ENCODE measurements at places on chromosomes 7 and 10. TPM values are rescaled to one million over a fixed set of nuclear protein-coding genes. Genes with fewer than 3 reads are reported as not detected.

NANOS1 gene
- total RNA-seq, result 1.5 TPM

TRAPPC14 gene
- 4.8 TPM for total RNA-seq

GHRHR gene
- total RNA-seq, result not detected

FBXL13 gene
- 2.0 TPM for total RNA-seq

ASCC1 gene
- total RNA-seq, result 27.3 TPM

AKR1C8 gene
- not detected for total RNA-seq

ZPBP gene
- total RNA-seq, result not detected

DNA2 gene
- total RNA-seq, result 2.8 TPM

MACC1 gene
- total RNA-seq, result 0.50 TPM

PRKAG2 gene
- total RNA-seq, result 14.3 TPM

RAPGEF5 gene
- 35.8 TPM for total RNA-seq

PRPS1L1 gene
- total RNA-seq, result not detected

PLOD3 gene
- 164 TPM for total RNA-seq

ZNF438 gene
- total RNA-seq, result 3.1 TPM

ZNF282 gene
- total RNA-seq, result 31.5 TPM

GOLGA7B gene
- 0.03 TPM for total RNA-seq

ITPRID1 gene
- total RNA-seq, result not detected

PRSS37 gene
- total RNA-seq, result not detected

TAS2R41 gene
- not detected for total RNA-seq

PPP1R17 gene
- total RNA-seq, result not detected

MARCHF5 gene
- 21.0 TPM for total RNA-seq

ADAM12 gene
- 120 TPM for total RNA-seq

HERPUD2 gene
- 31.3 TPM for total RNA-seq

ZNF107 gene
- total RNA-seq, result 2.2 TPM

TLX1 gene
- not detected for total RNA-seq

IRF5 gene
- 0.13 TPM for total RNA-seq

CPVL gene
- 0.20 TPM for total RNA-seq

KLLN gene
- 0.46 TPM for total RNA-seq

HEPACAM2 gene
- total RNA-seq, result not detected

WDFY4 gene
- total RNA-seq, result not detected

FAM180A gene
- 51.3 TPM for total RNA-seq

CYP2C18 gene
- total RNA-seq, result not detected

Data from smooth muscle cell of the pulmonary artery (primary cell).